ENCODE measurements at places on chromosomes 4 and X.
A peak's percentile ranks its signal among the peaks of the same experiment; 100 is the strongest.

DNA sequence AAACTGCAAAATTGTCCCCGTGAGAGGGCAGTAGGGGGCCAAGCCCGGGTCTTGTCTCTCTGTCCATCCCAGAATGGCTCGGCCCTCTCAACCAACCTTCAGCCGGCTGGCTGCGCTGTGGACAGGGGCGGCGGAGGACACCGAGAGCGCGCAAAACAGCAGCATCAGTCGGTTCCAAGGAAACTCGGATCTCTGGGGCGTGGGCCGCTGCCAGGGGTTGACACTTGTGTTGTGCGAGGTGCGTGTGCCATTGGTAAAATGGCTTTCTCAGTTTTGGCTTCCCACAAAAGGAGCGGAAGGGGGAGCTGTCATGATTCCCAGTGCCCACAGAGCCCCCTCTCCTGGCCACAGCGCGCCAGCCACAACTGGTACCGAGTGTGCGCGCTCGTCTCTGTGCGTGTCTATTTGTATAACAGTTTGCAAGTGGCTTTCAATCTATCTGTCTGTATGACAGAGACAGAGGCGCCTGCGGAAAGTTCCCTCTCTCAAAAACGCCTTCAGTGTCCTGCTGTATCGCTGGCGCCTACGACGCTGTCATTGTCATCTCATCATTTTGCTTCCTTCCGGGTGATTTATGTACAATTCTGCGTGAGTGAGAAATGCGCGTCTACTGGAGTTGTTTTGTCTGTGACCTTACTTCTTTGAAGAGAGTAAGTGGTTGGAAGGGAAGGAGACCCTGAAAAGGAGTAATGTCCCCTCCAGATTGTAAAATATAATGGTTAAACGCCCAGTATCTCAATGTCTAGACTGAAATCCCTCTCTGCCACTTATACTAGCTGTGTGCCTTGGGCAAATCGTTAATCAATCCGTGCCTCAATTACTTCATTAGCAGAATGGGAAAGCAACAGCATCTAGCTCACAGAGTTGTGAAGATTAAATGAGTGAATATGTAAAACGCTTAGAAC lies 1.8 kb downstream of the DKK2 start:
- no peak for DNase-seq

DNA sequence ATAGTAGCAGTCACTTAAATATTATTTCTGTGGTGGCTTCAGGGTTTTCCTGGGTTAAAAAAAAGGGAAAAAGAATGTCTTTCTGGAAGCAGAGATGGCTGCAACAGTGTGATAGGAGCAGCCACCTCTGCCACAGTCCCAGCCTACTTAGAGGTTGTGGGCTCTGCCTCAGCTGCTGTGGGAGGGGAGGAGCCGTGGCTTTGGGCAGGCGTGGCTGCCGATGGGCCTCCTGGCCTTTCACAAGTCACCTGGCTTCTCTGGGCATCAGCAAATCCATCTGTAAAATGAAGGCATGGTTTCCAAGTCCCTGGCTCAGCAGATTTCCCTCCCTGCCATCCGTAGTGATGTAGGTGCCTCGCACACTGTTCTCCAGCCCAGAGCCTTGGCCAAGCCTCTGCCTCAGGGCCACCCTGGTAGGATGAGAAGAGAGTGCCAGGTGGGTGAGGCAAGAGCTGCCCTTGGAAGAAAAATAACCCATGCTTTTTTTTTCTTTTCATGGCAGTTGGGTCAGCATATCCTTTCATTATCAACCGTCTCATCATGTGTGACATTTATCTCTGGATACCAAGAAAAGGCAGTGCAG lies 66.1 kb downstream of the PTTG2 start:
- DNase-seq, result no peak

GRCh38 chr4:663438-664428 lies 10.3 kb downstream of the ATP5ME start:
- no peak for DNase-seq

DNA sequence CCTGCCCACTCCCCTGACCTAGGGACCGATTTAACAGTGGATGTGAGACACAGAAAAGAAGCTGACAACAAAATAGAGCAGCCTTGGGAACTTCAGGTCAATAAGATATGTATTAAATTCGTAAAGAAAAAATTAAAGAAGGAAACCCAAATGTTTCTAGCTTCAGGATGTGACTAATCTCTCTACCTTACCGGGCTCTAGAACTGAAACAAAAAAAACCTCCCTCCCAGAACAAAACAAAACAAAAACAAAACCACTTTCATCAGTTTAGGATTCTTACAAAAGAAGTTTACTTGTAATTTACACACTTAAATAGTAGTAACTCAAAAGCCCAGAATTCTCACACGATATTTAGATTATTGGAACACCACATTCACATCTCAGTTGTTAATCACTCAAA lies 185.8 kb upstream of the RPS6KA3 start:
- no peak for DNase-seq

DNA sequence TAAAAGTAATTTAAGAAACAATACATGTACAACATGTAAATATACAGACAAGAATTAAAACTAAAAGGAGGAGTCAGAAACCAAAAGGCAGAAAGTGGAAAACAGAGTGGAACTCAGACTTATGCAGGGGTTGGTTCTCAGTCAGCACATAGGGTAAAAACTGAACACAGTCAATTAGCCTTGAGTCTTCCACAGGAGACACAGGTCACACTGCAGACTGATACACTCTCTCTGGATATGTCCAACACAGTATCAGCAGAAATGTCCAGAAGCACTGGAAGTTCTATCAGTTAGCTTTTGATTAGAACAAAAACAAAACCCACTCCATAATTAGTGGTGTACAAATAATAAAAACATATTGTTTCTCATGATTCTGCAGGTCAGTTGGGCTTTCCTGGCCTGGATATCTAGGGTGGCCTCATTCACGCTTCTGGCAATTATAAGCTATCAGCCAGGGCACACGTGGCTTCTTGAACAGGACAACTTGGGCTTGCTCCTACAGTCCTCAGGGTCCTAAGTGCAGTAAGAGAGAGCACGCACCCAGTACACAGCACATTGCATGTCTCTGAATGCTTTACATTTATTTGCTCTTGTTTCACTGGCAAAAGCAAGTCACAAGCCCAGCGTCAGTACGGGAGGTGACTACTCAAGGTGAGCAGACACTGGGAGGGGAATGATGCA lies 21.6 kb downstream of the TEC start:
- DNase-seq, result no peak

DNA sequence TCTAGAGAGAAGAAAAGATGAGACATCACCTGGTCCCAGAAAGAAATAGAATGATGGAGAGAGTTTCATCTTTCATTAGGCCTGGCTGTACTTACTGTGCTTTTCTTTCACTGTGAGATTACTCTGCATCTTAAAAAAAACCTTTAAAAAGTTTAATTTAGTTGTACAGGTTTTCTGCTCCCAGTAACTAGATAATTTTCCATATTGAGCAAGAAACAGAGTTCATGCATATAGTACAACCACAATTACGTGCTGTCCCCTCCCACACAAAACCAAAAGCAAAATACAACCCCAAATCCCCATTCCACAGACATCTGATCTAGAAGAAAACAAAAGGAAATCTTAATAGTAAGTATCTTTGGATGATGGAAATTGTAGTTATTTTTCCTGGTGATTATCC lies 371.2 kb downstream of the SH2D1A start:
- no peak for DNase-seq

- DNase-seq, result no peak
Observed at GRCh38 chr4:178556796-178557195, 1114.6 kb upstream of the AGA start.

DNA sequence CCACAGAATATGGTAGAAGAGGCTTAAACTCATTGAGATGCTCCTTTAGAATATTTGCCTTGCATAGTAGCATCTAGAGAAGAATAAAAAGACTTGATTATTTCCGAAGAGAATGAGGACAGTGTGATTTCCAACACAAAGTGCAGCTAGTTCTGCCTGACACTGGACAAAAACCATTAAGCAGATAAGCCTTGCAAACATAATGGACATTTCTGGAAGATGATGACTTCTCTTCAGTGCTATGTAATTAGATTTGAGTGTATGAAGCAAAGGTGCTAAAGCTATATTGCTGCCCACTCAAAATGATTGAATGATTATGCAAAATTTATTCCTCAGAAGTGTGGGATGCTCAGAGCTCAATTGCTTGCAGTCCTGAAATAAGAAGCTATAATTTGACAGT lies 156.4 kb downstream of the VEGFC start:
- no peak for DNase-seq

DNA sequence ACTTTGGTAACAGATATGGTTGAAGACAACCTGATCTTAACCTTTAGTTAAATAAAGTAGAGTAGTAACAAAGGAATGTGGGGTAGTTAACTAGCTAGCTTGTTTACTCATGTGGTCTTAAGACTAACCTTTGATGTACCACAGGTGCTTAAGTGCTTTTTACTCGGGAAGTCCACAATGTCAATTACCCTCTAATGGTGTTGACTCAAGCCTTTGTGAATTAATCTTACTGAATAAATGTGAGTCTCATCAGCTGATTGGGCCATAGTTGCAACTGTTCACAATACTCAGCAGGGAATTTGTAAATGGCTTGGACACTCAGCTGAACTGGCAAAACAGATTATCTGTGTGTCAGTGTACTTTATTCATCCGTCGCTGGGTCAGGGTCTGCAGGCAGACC lies 119.0 kb upstream of the UGT8 start:
- DNase-seq, result no peak

DNA sequence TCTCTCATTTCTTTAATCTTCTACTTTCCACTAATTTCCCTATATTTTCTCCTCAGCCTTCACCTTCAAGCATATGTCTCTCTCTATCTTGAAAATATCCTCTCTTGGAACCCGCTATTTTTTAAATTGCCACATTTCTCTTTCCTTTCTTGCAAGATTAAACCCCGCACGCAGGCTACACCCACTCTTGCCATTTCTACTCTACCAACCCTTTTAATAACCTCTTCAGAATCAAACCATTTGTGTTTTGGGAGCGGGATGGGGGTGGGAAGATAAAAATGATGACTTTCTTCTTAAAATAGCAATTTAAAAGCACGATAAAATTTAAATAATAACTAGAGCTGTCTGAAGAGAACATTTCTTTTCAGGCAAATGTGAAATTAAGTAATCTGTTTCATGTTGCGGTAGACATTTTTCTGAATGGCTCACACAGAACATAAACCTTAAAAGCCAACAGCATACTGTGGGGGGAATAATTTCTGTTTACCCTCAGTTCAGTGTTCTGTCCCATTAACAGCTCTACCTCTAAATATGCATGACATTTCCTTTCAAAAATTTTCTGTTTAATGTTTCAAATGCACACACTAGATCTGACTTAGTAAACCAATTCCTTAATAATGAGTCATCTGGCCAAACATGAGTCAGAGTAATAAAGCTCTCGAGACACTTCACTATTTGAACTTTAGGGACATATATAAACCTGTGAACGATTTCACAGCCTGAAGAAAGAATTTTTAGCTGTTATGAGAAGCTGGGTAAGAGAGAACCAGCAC lies 20.5 kb downstream of the ARSJ start:
- no peak for DNase-seq

DNA sequence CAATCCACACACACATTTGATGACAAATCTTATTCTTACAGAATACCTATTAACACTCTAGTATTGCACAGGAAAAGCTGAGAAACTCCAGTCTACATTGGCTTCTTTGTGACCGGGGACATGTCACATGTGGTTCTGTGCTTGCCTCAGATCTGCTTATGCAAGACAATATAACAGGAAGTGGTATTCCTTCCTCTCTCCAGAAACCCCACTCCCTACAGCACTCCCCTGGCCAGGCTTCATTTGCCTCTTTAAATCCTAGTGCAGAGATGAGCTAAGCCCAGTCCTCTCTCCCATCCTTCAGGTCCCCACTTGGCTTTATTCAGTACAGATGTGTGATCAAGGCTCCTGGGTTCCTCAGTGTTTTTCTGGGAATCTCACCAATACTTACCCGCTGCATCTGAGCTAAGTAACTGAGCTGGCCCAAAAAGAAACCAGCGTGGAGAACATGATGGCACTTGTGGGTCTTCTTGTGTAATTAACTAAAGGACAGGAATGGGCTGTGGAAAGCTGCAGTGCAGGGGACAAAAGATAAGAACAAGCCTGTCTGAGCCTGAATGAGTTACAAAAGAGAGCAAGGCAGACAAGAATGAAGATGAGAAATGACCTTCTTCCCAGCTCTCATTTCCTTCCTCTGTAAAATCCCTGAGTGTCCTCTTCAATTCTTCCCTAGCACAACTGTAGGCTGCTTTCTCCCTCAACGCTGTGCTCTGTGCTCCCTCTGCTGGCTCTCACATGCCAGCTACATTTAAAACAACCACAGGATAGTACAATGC lies 105.6 kb downstream of the HNRNPD start:
- DNase-seq, result peak; percentile 61

- no peak for DNase-seq
Observed at GRCh38 chr4:185096032-185096653, 46.9 kb upstream of the SLC25A4 start.

DNA sequence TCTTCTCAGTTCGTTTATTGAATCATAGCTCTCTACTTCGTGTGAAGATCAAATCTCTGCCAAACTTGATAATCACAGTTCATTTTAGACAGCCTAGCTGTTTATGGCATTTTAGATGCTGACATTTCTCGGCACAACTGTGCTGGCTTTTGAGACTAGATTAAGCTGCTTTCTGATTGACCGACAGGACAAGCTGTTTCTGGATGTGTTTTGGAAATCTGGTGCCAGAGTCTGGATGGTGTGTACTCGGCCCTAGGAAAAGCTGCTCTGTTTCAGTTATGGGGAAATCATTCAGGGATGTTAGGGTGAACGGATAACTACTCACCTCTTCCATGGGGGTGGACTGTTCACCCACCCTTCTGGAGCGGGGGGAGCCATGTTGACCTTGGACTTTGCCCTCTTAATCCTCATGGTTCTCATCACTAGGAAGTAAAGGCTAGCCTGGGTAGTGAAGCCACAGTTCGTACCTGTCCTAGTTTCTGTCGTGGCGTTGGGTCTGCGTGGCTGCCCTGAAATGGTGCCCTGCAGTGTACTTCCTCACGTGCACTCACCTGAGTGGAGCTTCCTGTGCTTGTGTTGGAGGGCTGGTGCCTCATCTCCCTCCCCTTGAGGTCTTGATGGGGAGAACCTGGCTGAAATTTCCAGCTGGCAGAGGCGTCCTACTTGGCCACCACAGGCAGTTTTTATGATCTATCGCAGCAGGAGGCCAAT lies 13.7 kb upstream of the WDR1 start:
- DNase-seq, result no peak

DNA sequence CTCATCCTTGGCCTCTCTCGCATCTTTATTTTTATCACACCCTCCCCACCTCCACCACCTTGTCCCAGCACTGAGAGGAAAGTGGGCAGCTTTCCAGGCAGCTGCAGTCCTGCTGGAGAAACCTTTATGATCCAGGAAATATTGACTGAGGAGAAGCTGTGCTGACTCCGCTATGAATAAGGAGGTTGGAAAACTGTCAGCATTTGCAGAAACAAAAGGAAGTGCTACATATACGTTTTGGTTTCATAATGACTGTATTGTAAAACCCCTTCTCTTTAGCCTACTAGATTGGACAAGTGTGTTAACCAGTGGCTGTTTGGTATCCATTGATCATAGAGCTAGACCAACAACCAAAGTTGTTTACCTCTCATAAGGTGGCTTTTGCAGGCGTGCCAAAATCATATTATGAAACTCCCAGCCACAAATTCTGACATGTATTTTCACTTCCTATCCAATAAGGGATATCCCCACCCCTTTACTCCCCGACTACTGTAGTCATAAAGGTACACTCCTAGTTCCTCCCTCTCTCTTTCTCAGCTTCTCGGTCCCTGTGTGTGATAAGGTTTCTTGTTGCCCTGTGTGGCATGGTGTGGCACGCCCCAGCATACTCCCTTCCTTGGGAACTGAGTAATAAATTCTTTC lies 88.4 kb downstream of the GPR143 start:
- no peak for DNase-seq

GRCh38 chrX:13414006-13414647 lies 94.3 kb upstream of the ATXN3L start:
- no peak for DNase-seq

- DNase-seq, result no peak
Observed at GRCh38 chr4:131632877-131633276, 1516.2 kb upstream of the PCDH10 start.

All from NCI-H187 treated with DMSO at 0.1 percent for 48 hours (cell line).